Activated T-cell treated with anti-CD3 and anti-CD28 coated beads, Interleukin-2, amount 50 U/mL, for 4 hours (primary cell): ENCODE measurements at places on chromosomes 12 and 14.
A peak's percentile ranks its signal among the peaks of the same experiment; 100 is the strongest.

DNA sequence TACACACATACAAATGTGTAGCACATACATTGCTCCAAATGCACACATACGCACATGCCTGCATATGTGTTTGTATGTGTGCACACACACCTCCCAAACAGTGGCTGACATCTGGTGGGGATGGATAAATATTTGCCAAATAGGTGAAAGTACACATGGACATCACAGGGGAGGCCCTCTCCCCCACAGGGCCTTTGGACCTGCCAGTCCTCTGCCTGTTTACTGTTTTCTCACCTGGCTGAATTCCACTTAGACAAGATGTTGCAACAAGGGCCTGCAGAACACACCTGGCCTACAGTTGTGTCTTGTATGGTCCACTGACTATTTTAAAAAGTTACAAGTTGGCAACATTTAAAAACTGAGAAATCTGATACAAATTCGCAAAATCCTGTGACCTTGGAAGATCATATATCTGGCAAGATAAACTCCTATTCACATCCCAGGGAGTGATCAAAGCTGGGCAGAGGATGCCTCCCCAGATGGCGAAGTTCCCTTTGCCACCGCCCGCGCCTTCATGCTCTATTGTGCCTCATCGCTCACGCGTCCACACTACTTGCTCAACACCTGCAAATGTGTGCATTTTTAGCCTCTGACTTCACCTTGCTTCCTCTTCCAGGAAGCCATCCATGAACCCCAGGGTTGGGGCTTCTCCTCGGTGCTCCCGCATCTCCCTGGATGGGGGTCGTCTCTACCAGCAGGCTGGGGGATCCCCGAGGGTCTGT lies 118.4 kb upstream of the FZD10 start:
- DNase-seq: no peak

GRCh38 chr14:94751321-94751720 lies 18.6 kb downstream of the GSC start:
- DNase-seq: no peak

- no peak for DNase-seq
Measured at GRCh38 chr12:29508949-29509348, 11.5 kb upstream of the OVCH1 start.

DNA sequence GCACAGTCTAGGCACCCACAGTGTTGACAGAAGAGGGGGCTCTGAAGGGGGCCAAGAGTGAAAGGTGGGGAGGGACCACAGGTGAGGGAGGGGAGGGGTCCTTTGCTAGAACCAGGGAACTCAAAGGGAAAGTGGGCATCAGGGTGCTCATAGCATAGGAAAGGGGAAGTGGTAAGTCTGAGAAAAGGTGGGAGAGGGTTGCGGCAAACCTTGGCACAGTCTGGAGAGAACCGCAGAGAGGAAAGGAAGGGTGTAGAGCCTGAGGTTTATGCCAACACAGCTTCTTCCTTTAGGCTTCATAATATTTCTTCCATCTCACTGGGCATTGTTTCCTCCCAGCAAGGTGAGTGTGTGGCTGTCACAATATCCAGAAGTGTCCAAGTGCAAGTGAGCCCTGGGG lies 11.5 kb upstream of the PLEK2 start:
- DNase-seq: no peak

DNA sequence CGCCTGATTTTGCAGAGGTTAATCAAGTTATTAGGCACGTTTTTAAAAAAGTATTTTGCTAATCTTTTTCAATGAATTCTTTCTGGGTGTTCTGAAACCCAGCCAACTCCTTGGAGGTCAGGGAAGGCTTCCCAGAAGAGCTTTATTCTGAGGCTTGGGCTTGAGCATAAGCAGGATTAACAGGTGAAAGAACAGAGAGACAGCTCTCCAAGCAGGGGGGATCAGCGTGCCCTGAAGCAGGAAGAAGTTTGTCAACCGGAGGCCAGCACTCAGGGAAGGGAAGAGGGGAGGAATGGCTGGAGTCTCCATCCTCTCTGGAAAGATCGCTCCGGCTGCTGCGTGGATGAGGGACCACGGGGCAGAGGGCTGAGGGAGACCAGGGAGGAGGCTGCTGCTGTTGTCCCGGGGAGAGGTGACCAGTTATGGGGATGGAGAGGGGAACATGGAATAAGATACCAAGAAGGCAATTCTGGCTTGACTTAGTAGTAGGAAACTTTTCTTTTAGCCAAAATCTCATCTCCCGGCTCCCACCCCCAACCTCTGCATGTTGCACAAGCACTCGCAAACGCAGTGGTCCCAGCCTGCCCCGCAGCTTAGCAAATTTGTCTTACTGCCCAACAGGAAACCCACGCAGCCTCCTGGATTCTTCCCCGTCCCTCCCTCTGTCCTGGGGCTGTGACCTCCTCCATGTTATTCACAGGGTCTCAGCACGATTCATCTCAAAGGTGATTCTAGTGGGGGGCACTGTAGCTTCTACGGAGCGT lies 1.1 kb upstream of the SSH1 start:
- no peak for DNase-seq

DNA sequence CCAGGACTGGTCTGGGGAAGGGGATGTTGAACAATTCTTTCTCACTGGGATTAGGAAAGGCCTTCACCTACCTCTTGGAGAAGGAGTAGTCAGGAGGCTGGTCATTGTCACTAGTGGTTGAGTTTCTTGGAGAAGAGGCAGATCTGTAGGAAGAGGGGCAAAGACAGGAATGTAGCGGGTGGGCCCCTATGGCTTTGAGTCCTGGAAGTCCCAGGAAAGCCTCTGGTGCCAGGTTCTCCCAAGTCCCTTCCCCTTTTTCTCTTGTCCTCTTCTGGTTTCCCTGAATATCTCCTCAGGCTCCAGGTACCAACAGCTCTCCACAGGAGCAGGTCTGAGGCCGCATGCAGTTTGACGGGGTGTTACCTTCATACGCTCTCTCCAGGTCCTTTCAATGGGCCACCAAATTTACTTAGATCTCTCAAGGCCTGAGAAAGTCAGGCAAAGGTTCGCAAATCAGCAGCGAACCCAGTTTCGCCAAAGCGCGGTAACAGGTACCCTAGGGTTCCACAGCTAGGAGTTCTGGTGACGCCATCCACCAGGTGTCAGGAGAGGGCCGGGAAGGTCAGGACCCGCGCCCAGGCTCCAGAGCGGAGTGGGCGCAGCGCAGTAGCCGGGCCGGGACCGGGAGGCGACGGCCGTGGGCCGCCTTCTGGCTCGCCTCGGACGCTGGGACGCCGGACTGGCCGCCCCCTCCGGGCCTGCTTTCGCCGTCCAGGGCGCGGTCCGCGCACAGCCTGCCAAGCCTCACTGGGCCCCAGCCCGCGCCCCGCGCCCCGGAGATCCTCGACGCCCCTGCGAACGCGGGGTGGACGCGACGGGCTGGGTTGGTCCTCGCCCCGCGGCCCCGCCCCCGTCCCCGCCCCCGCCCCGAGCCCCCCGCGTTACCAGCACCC lies 795 bp downstream of the SMAGP start:
- peak; percentile 61 for DNase-seq

DNA sequence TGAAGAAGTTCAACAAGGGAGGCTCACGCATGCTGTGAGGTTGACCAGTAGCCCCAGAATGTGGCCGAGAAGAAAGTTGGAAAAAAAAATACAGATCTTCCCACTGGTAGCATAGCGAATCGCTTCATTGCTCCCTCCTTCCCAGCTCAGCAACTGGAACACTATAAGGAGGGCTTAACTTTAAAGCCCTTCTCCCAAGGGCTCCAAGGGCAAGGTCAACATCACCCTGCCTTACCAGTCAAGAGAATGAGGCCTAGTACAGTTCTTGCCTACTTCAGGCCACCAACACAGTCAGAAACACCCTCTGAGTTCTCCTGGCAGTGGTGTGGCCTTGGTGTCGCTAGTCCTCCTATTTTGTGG lies 14.4 kb downstream of the OXA1L start:
- DNase-seq: no peak

- DNase-seq: no peak
Measured at GRCh38 chr14:89540830-89541470, 123.9 kb upstream of the FOXN3 start.

GRCh38 chr14:24434676-24435075 lies 4.9 kb downstream of the KHNYN start:
- no peak for DNase-seq

- peak; percentile 29 for DNase-seq
Measured at GRCh38 chr12:110585231-110585799, 2.2 kb upstream of the PPTC7 start.

DNA sequence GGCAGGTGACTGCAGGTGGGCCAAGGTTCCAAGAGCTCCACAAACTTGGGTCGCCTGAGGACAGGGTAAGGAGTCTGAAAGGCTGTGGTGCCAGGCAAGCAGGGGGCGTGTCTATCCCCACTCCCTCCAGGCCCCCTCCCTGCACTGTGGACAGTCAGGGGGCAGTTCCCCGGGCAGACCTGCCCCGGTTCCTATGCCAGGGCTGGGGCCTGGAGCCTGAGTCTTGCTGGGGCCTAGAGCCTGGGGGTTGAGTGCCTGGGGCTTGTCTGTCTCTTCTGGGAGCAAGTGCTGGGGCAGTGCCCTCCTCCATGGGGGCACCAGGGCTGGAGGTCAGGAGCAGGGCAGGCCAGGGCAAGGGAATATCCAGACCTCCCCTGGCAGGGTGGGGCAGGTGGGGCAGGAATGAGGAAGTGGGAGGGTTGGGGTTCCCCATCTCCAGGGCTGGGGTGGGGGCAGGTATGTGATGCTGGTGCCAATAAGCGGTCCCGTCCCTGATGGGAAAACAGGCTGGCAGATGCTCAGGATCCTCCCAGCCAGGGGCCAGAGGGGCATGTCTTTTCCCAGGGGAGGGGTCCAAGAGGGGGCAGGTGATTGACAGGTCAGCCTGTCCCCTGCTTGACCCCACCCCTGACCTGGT lies 11.9 kb upstream of the TNFAIP2 start:
- DNase-seq: no peak

DNA sequence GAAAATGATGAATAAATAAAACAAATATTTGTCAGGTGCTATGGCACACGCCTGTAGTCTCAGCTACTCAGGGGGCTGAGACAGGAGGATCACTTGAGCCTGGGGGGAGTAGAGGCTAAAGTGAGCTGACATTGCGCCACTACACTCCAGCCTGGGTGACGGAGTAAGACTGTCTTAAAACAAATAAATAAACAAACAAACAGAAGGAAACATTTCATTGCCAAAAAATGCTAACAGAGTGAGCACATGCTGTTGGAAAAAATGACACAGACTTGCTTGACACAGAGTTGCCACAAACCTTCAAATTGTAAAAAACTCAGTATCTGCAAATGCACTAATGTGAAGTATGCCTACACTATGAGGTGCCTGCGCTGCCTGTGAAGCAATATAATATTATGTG lies 50.8 kb upstream of the AP4S1 start:
- DNase-seq: no peak

DNA sequence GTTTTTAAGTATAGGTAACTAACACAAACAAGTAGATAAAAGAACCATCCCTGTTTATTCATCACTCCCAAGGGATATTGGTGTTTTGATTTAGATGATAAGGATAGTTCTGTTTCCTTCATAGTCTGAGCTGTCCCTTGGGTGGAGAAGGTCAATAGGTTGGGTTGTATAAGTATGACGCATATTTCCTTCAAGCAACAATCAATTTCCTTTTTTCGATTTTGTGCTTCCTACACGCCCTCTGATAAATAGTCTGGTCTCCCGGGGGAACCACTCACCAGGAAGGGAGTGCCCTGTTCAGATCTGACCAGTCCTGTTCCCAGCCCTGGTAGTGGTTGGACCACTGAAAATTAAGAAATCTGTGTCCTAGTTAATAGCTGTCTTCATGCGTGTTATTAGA lies 378.8 kb upstream of the FAR2 start:
- DNase-seq: no peak

DNA sequence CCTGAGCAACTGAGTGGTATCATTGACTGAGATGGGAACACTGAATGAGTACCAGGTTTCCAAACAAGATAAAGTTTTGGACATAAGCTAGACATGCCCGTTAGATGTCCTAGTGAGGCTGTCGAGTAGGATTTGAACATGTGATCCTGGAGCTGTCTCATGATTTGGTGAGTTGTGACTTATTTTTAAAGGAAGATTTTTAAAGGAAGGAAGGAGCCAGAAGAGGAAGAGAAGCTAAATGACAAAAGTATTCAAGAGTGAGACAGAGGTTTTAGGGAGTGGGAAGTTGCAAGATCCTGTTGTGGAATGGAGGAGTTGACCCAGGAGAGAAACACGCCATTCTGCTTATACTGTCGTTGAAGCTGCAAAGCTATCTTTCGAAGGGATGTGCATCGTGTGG lies 82.1 kb downstream of the SAMD4A start:
- DNase-seq: no peak

- DNase-seq: no peak
Measured at GRCh38 chr12:53988541-53989226, 3.7 kb downstream of the HOXC10 start.

- DNase-seq: no peak
Measured at GRCh38 chr14:99662846-99663245, 17.9 kb downstream of the HHIPL1 start.
